NCI-H226 (cell line): ENCODE measurements at places on chromosomes 4 and X.

GRCh38 chrX:10415306-10416001 lies 204.9 kb downstream of the MID1 start:
- DNase-seq: no peak

DNA sequence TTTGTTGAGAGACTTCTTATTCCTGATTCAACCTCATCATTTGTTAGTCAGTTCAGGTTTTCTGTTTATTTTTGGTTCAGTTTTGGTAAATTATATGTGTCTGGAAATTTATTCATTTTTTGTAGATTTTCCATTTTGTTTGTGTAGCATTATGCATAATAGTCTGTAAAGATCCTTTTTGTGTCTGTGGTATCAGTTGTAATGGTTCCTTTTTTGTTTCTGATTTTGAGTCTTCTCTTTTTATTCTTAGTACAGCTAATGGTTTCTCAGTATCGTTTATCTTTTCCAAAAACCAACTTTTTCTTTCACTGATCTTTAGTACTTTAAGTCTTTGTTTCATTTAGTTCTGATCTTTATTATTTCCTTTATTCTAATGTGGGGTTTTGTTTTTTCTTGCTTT lies 61.4 kb downstream of the NWD2 start:
- no peak for DNase-seq

- DNase-seq: no peak
These were observed 49.2 kb downstream of the EVC start for GRCh38 chr4:5760246-5760645.

DNA sequence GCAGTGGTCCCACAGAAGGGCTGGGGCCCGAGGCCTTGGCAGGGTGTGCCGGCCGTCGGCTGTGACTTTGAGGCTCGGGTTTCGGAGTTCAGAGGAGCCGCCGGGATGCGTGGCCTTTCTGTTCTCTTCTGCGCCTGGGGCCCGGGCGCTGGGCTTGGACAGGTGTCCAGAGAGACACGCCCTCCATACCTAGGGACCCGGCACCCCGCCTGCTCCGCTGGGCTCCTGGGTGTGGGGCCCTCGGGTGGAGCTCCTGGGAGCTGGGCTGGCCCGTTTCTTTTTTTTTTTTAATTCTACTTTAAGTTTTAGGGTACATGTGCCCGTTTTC lies 11.3 kb downstream of the FGFRL1 start:
- no peak for DNase-seq

DNA sequence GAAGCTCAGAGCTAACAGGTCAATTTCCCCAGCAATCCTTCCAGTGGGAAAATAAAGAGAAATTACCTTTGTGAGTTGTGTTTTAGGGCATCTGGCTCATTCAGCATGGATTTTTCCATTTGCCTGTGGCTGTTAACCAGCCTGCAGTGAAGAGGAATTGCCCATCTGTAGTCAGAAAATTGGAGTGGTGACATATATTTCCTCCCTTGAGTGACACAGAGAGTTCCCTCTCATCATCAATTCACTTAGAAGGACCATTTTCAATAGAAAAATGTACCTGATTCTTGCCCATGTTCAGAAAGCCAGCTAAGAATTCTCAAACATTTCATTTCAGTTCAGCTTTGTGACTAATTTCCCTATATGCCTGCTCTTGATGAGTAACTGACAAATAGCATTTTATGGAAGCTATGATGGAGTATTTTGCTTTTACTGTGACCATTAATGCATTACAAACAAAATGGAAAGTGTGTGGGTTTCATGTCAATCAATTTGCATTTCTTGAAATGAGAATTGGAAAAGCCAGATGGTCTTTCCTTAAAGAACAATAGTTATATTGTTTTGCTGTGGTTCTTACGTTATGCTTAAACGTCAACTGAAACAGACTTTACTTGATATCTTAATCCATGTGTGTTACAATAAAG lies 155.8 kb downstream of the NWD2 start:
- DNase-seq: no peak

GRCh38 chrX:18719852-18720251 lies 12.4 kb downstream of the PPEF1 start:
- DNase-seq: no peak

- DNase-seq: peak; percentile 69
These were observed 174.0 kb upstream of the LDB2 start for GRCh38 chr4:17072483-17072882.

DNA sequence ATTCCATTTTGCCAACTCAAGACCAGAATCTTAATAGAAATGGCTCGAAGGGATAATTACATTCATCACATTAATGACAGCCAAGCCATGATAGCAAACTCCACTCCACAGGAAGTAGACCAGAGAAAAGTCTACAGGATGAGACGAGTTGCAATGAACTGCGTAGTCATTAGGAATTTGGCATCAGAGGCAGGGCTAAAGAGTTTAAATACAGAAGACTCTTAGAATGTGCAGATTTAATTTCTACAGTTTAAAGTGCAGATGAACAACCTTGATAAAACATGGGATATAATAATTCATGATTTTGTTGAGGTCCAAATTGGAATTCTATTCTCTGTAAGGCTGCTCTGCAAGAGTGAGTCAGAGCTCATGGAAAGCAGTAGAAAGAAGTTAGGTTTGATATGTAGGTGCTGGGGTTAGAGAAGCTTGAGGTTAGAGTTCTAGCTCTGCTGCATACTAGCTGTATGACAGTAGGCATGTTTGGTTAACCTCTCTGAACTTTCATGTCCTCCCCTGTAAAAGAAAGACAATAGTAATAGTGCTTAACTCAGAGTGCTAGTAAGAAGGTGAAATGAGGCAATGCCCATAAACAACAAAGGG lies 32.2 kb downstream of the LNX1 start:
- peak; percentile 19 for DNase-seq

DNA sequence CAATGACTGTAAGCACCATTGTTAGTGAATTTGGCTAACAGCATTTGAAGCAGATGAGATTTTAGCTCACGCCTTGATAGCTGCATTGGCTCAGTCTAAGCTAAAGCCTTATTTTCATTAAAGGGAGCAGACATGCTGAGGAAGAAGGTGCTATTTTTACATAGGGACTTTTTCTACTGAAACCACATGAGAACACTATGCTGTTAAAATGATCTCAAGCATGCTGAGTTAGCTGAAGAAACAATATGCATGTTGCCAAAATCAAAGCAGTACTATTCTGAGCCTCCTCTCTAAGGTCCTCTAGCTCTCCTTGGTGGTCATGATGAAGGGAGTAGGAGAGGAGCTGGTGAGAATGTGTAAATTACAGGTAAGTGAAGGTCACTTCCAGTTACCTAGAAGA lies 134.4 kb upstream of the JADE1 start:
- no peak for DNase-seq

GRCh38 chrX:47748576-47748975 lies 88.1 kb upstream of the ZNF81 start:
- DNase-seq: no peak

DNA sequence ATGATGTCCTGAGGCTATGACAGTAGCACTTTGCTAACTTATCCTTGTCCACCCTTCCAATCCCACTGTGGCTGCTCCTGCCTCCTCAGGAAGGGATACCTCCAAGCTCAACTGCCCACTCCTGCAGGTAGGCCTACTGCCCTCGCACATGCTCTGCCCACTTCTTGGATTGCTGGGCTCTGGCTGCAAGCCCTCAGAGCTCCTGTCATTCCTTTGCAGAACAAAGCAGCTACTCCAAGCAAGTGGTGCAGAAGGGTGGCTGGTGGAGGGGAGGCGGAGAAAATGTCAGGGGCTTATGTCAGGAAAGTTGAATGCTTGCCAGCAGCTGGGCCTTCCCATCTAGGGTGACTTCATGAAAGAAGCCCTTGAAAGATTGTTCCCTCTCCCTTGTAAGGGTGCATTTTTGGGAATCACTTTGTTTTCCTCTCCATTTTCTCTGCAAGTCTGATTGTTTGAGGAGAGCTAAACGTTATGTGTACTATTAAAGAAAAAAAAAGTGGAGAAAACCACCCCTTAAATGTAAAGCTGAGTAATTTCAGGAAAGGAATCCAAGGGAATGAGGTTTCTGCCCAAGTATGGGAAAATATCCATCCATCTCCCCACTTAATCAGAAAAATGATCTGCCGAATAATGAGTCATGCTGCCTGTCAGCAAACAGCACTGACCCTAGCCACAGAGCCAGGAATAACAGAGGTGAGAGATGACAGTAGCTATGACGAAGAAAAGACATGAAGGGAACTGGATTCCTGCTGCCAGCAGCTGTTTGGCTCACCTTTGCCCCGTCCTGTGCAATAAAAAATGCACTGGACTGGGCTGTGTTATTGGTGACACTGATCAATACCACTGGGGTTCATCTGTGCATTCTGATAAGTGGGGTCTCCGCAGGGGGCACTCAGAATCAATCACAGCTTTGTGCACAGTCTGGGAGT lies 102.0 kb downstream of the RTL5 start:
- peak; percentile 58 for DNase-seq

GRCh38 chr4:110620691-110621327 lies 2.1 kb downstream of the PITX2 start:
- DNase-seq: no peak

DNA sequence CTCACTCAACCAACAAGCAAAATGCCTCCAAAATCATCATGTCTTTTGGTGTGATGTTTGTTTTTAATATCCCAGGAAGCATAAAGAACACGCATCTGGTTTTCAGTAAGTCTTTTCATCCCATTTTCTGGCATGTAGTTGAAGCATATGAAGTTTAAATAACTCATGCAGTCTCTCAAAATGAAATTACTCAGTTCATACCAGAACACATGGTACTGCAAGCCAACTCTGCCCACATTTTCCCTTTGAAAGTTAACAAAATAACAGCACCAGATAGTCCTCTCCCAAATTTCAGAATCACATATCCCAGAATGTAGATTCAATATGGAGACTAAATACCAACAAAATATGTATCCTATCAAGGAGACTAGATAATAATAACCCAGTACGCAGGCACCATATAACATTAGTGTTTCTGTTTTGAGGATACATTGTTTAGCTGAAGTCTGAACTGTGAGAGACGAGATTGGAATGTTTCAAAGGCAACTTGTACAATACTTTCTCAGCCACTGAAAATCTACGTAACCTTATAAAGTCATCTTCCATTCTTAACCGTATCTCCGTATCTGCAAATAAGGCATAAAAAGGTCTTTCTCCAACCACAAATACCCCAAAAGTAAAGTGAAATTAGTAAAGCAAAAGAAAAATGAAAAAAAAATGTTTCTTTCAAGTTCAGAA lies 23.1 kb downstream of the CORIN start:
- no peak for DNase-seq

DNA sequence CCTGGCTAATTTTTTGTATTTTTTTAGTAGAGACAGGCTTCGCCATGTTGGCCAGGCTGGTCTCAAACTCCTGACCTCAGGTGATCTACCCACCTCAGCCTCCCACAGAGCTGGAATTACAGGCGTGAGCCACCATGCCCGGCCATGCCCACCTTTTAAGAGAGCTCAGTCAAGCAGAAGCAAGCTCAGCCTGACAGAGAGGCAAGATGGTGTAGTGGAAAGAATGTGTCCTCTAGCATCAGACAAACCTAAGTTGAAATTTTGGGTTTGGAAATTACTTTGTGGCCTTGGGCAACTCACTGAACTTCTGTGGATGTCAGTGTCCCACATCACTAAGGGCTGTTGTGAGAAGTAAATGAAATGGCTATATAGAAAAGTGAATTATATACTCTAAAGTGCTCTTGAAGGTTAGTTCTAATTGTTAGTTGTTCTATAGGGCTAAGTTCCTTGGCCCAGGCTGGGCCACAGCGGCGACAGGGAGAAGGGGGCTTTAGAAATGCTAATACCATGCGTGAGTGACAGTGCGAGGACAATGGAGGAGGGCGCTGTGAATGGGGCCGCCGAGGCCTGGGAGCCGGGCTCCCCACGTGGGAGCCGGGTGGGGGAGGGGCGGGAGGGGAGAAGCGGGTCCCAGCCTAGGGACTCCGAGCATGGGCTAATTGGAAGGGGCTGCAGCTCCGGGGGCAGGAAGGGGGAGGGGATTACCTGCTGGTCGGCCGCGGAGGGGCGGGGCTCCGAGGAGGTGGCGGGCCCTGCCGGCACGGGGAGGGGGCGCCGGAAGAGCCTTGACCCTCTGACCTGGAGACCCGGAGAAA lies 15.6 kb downstream of the PJA1 start:
- DNase-seq: no peak

DNA sequence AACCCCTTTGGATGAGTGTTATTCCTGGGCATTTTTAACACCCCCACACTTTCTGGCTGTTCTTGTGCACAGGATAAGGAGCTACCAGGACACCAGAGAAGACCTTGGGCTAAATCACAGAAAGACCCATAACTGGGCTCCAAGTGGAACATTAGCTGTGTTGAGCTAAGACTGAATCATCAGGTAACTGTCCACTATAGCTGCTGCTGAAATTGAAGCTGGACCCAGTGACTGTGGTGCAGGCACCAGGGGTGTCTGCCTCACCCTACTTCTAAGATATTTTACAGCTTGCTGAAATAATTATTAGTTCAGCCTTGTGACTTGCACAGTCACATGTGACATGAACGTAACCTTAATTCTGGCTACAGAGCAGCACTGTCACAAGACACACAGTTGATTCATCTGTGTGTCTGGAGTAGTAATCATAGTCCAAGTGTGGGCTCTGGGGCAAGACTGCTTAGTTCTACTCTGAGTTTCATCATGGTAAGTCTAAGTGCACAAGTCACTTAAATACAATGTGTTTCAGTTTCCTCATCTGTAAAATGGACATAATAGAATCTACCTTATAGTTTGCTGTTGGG lies 127.4 kb downstream of the SLC39A8 start:
- no peak for DNase-seq

- no peak for DNase-seq
These were observed 48.1 kb downstream of the LUZP4 start for GRCh38 chrX:115337491-115338144.

- peak; percentile 9 for DNase-seq
These were observed 949.0 kb downstream of the CCSER1 start for GRCh38 chr4:91076147-91076546.

DNA sequence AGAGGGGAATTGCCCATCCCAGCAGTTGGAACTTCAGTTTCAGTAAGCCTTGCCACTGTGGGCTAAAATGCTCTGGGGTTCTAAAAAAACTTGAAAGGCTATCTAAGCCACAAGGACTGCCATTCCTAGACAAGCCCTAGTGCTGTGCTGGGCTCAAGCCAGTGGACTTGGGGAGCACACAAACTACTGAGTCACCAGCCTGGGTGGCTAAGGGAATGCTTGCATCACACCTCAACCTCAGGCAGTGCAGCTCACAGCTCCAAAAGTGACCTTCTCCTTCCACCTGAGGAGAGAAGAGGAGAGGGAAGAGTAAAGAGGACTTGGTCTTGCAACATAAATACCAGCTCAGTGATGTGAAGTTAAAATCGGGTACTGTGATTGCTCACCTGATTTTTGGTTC lies 116.7 kb upstream of the GLRA2 start:
- DNase-seq: no peak

DNA sequence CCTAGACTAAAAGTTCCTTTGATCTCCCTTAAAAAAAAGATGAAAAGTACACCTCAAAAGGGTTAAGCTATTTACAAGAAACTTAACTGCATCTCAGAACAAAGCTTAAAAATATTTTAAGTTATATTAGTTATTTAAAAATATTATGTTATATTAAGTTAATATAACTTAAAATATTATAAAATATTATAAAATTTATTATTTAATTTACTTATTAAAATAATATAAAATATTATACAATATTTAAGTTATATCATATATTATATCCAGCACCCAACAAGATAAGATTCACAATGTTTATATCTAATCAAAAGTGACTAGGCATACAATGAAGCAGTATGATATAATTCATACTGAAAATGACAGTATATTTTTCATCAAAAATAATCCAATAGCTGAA lies 296.9 kb downstream of the DCHS2 start:
- no peak for DNase-seq

GRCh38 chrX:47483306-47484268 lies 565 bp upstream of the ZNF41 start:
- DNase-seq: no peak
